ENCODE measurements at places on chromosomes 2 and 18.

- no peak for DNase-seq
These were observed 351.8 kb upstream of the TMEFF2 start for GRCh38 chr2:192546565-192546964.

DNA sequence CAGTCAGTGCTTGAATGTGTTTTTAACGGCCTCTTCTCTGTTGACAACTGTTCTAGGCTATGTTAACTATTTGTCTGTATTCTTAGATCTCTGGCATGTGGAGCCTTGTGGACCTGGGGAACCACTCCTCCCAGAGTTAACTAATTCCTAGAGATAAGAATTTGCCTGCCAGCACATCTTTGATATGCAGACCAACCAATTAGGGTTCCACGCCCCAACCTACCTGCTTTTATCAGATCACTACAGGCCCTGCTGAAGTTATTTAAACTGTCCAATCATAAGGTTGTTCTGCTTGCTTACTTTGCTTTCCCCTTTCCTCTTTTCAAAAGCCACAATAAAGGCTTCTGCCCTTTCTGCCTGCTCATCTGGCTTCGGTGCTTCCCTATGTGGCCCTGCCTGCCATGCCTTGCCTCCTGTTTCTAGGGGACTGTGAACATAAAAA is 8.5 kb upstream of the CYBRD1 start:
- DNase-seq, result no peak

- no peak for DNase-seq
These were observed 421.9 kb downstream of the LPIN1 start for GRCh38 chr2:12168354-12168753.

DNA sequence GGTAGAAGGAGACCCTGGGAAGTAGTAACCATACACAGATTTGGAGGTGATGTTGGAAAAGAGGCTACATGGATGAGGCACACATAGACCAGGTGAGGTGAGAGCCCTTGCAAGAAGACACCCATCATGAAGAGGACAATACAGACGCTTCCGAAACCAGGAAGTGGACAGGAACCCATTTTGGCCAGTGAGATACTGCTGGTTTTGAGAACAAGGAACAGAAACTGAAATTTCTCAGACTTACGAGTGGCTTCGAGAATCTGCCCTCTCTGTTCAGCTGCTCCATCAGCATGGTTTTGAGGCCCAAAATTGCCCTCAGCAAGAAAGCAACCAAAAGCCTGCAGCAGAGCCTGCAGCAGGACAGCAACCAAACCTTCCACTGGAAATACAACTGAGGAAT is 479.1 kb upstream of the NRXN1 start:
- DNase-seq, result no peak

DNA sequence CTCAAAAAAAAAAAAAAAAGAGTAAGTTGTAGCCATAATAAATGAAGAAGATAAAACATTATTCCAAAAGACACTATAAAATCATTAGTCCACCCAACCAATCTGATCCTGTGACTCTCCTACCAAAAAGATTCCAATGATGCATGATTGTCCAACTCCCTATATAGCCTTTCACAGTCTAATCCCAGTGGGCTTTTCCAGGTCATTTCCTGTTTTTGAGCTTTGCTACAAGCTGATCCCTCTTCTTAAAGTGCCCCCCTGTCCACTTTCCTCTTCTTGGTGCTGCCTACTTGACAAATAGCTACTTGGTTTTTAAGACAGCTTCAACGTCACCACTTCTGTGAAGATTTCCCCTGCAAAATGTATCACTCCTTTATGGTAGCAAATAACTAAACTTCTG is 88.4 kb downstream of the SEMA4F start:
- DNase-seq, result no peak

GRCh38 chr18:78146136-78147085 is 833.2 kb upstream of the SALL3 start:
- no peak for DNase-seq

DNA sequence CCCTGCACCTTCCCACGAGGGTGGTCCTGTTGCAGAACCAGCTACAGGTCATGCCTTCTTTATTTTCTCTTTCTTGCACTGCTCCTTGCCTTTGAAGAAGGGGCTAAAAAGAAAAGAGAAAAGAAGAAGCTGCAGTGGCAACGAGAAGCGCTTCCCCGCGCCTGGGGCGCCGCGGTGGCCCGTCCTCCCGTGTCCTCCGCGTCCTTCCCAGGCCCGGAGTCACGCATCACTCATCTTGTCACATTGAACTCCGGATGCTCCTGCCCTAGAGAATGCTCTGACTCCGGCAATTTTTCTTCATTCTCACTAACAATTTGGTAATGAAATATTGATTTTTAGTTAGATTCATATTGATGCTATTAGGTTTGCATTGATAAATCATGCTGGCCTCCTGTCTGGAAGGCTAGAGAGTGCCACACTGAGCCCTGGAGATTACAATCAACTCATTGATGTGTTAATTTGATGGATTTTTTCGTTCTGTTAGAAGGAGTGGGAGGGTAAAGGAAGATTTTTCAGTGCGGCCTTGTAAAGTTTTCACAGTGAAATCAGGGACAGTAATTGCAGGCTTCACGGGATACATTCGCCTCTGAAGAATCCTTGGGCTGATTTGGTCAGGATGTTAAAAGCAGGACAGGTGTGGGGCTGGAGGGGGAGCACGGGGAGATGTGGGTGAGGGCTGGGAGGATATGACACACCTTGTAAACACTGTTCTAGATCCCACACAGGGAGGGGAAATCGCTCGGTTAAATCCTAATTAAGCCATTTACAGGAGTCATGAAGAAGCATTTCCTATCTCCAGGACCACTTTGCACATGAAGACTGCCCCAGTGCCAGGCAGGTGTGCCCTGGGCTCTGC is 349.3 kb downstream of the ZNF516 start:
- DNase-seq, result no peak

DNA sequence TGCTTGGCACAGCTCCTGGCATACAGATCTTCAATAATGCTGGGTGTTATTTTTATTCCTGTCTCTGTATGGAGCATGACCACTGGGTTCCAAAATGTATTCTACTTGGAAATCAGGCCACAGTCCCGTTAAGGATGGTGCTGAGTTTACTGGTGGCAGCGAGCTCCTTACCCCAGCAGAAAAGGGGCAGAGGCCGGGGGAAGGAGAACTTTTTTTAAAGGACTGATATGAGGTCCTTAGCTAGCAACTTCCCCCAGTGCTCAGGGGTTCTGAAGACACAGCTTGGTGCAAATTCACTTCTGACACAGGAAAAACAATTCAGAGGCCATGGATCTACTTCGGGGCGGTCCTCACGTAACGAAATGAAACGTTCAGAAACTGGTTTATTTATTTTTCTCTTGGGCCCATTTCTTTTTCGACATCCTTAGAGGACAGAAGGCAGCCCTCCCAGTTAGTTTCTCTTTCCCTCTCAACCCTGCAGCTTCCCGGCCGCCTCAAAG is 872 bp downstream of the RDH14 start:
- DNase-seq, result no peak

GRCh38 chr2:1727796-1728474 is 16.4 kb downstream of the PXDN start:
- DNase-seq, result no peak

DNA sequence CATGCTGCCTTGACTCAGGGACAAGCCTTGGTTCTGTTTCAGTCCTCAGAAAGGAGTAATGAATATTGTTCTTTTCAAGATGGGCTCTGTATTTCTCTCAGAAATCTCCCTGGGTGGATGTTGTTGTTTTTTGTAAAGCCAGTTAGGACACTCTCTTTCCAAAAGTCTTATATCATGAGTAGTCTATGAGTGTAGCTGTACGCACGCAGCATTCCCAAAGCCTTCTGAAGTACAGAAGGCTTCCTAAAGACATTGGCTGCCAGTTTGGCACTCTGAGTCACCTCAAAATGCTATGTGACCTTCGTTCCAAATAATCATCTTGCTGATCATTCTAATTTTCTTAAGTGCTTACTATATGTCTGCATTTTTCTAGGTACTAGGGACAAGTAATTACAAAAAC is 16.7 kb upstream of the GTF2A1L start:
- DNase-seq, result no peak

- no peak for DNase-seq
These were observed 154.1 kb downstream of the SH3BP4 start for GRCh38 chr2:235105821-235106359.

GRCh38 chr2:44707945-44708660 is 233.4 kb upstream of the SIX3 start:
- no peak for DNase-seq

DNA sequence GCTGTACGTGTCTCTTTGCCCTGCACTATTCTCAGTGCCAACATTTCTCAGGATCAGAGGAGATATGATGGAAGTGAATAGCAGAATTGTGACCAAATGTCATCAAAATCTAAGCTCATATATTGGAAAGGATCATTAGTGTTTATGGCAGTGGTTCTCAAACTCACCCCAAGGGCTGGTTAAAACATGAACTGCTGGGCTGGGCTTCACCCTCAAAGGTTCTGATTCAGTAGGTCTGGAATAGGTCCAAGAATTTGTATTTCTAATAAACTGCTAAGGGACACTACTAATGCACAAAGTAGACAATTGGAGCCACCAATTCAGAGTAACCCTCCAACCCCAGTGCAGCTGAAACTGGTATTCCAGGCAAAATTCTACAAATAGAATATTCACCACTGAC is 317.9 kb upstream of the UBE2E3 start:
- no peak for DNase-seq

GRCh38 chr18:63141778-63142176 is 177.8 kb downstream of the BCL2 start:
- no peak for DNase-seq

GRCh38 chr2:127674241-127675209 is 805 bp downstream of the LIMS2 start:
- no peak for DNase-seq

GRCh38 chr18:23673725-23674124 is 11.0 kb upstream of the ANKRD29 start:
- DNase-seq, result no peak

DNA sequence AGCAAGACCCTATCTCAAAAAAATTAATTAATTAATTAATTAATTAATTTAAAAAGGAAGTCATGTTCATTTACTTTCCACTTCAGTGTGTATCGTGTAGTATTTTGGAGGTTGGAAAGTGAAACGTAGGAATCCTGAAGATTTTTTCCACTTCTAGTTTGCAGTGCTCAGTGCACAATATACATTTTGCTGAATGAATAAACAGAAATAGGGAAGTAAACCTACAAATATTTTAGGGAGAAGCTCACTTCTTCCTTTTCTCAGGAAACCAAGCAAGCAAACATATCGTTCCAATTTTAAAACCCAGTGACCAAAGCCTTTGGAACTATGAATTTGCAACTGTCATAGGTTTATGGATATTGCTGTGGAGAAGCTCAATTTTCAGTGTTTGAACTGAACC is 27.8 kb downstream of the SLC14A1 start:
- DNase-seq, result no peak

DNA sequence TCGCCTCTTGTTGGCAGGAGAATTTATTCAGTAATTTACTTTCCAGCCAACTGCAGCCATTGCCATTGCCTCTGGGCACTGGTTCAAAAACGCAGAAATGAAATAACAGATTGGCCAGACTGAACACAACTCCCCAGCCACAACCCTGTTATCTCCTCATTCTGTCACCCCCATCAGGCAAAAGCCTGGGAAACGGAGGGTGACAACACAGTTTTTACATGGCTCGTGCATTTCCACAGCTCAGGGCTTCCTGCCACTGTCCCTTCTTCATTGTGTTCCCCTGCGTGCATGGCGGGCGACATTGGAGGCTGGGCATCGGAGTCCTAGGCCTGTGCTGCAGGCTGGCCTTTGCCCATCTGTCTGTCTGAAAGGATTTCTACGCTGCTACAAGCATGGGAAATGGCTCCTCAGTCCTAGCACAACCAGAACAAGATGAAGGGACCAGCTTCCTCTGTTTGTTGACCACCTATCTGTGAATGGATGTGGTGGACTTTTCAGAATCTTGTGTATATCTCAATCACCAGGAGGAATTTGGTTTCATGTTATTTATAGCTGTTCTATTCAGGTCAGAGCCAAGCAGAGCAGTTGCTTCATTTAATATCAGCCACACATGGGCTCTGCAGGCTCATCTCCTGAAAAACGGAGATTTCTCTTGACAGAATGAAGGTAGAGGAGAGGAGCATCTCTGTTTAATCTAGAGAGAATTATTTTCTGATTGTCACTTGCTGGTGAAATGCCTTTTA is 107.0 kb downstream of the MGAT5 start:
- DNase-seq, result no peak

DNA sequence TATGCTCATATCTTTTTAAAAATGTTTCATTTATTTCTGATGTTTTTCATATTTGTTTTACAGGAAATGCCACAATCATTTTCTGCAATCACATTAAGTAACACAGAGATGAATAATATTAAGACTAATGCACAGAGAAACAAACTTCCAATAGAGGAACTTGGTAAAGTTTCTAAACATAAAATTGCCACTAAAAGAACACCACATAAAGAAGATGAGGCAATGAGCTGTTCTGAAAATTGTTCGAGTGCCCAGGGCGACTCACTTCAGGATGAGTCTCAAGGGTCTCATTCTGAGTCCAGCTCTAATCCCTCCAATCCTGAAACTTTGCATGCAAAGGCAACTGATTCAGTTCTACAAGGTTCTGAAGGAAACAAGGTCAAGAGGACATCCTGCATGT is 70.4 kb downstream of the APLF start:
- no peak for DNase-seq

DNA sequence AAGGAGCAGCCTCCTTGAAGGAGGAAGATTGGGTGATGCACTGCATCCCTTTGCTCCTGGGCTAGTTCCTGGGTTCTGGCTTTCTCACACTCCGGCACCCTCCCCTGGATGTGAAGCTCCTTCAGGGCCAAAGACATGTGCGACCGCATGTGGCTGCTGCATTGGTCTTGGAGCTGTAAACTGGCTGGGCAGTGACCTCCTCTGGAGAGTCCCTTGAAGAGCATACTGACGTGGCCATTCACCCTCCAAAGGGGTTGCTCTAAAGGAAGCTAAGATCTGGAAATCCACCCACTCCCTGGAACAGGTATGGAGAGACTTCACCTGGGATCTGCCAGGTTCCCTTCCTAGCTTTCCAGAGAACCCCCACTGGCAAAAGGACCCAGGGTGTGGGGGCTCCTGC is 62.1 kb downstream of the TMEM17 start:
- no peak for DNase-seq

DNA sequence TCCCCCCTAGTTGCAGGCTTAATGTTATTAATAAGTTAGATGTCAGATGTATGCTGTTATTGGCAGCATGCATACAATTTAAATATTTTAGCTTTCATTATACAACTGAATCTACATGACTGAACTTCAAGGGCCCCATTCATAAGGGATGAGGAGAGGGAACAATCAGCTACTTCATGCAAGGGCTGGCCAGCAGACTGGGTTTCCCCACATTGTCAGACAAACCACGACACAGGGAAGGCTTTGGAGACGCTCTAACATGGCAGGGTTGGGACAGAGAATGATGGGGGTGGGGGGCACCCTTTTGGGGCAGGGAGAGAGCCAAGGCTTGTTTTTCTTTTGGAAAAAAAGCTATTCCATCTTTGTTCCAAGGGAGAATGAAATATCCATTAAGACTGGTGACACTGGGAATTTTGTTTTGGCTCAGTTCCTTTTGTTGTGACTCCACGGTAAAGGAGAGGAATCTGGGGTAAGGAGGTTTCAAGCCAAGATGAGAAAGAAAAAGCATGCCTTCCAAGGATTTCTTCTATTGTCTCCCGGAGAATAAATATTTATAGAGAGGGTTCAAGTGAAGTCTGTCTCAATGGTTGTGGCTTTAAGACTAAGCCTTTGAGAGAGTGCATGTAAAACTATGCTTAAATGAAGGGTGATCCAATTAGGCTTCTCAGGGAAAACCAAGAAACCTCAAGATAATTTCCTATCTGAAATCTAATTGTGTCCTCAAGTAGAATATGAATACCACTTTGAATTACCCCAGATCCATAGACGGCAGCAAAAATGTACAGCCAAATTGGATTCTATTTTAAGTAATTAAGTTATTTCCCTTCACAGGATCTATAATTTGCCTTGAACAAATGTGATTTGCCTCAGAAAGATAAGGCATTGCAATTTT is 5.4 kb downstream of the CXCR4 start:
- no peak for DNase-seq
